ENCODE measurements at places on chromosomes 6 and 20. TPM values are rescaled to one million over a fixed set of nuclear protein-coding genes. Genes with fewer than 3 reads are reported as not detected.

- peaks cover 10% of the 10 kb centered on the region for H3K4me1 ChIP-seq
- H3K27me3 ChIP-seq = no peaks in the 10 kb centered on the region
- H3K36me3 ChIP-seq = no peaks in the 10 kb centered on the region
- no peak for DNase-seq
- no peak overlapping the region for H3K27ac ChIP-seq
- H3K4me3 ChIP-seq = no peak overlapping the region
Observed at GRCh38 chr6:169385237-169385880, 131.7 kb upstream of the THBS2 start.

GRCh38 chr6:119479860-119480655, 130.5 kb upstream of the MAN1A1 start:
- H3K27ac ChIP-seq = no peak overlapping the region
- H3K36me3 ChIP-seq = no peaks in the 10 kb centered on the region
- peaks cover 4% of the 10 kb centered on the region for H3K4me1 ChIP-seq
- no peak for DNase-seq

GRCh38 chr6:1624851-1625781, 15.4 kb downstream of the FOXC1 start:
- H3K4me1 ChIP-seq = peaks cover 26% of the 10 kb centered on the region
- no peaks in the 10 kb centered on the region for H3K36me3 ChIP-seq
- H3K27me3 ChIP-seq = peaks cover 72% of the 10 kb centered on the region

Gene WFDC9
- not detected for total RNA-seq

Gene ZC3H12D
- total RNA-seq = 0.30 TPM

Gene TRAPPC3L
- total RNA-seq = not detected

GRCh38 chr6:32744776-32745175, 3.6 kb downstream of the HLA-DQA2 start:
- H3K4me3 ChIP-seq = no peak overlapping the region
- H3K27me3 ChIP-seq = peaks cover 31% of the 10 kb centered on the region
- no peak overlapping the region for H3K27ac ChIP-seq
- H3K4me1 ChIP-seq = no peaks in the 10 kb centered on the region
- DNase-seq = no peak

Gene AGPAT4
- total RNA-seq = 4.1 TPM

GRCh38 chr20:13819885-13820645, 35.2 kb downstream of the NDUFAF5 start:
- H3K36me3 ChIP-seq = peaks cover 32% of the 10 kb centered on the region
- H3K4me1 ChIP-seq = no peaks in the 10 kb centered on the region
- H3K27ac ChIP-seq = no peak overlapping the region
- H3K4me3 ChIP-seq = no peak overlapping the region

DNA sequence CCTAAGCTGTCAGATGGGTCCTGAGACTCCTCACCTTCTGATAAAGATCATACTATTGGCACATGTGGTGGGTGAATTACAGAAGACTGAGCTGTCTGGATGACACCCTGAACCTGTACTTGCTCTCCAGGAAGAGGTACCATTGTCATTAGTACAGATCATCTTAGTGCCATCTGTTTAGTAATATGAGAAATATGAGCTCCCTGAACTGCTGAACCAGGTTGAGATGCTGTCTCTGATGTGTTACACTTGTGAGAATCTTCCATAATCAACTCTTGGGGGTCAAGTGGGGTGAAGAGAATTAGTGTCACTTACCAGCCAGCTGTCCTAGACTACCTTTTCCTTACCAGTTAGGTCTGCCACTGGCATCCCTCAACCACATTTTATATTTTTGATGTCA, 531.0 kb downstream of the EPHA7 start:
- H3K4me3 ChIP-seq = no peak overlapping the region
- H3K27ac ChIP-seq = no peak overlapping the region
- no peak for DNase-seq

- H3K4me1 ChIP-seq = no peaks in the 10 kb centered on the region
- DNase-seq = no peak
- no peak overlapping the region for H3K27ac ChIP-seq
- H3K36me3 ChIP-seq = no peaks in the 10 kb centered on the region
- no peak overlapping the region for H3K4me3 ChIP-seq
Observed at GRCh38 chr6:154593122-154593521, 82.6 kb upstream of the CNKSR3 start.

- no peaks in the 10 kb centered on the region for H3K4me1 ChIP-seq
- H3K27ac ChIP-seq = no peak overlapping the region
- no peak overlapping the region for H3K4me3 ChIP-seq
Observed at GRCh38 chr6:27726619-27727023, 185.6 kb downstream of the OR2B2 start.

Gene MICA
- total RNA-seq = 7.1 TPM

Gene GSTA2
- total RNA-seq = not detected

Gene CNR1
- total RNA-seq = 3.7 TPM

- H3K4me1 ChIP-seq = peaks cover 9% of the 10 kb centered on the region
- peak; percentile 63 for DNase-seq
- no peak overlapping the region for H3K4me3 ChIP-seq
- no peaks in the 10 kb centered on the region for H3K36me3 ChIP-seq
- no peak overlapping the region for H3K27ac ChIP-seq
- peaks cover 98% of the 10 kb centered on the region for H3K27me3 ChIP-seq
Observed at GRCh38 chr20:63025534-63026331, 19.0 kb upstream of the BHLHE23 start.

Data from suprapubic skin (tissue), 4 donors.